ENCODE measurements at places on chromosomes 11 and 22.

DNA sequence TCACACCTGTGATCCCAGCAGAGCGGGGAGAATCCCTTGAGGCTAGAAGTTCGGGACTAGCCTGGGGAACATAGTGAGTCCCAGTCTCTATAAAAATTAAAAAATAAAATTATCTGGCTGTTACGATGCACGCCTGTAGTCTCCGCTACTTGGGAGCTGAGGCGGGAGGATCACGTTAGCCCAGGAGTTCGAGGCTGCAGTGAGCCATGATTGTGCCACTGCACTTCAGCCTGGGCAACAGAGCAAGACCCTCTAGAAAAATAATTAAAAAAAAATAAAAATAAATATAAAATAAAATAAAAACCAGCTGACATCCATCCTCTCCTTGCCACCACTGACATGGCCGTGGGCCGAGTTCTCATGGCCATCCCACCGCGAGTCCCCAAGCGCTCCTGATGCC lies 7.7 kb upstream of the RTN4R start:
- no peak for DNase-seq

- DNase-seq = no peak
These were observed 98.6 kb downstream of the TENM4 start for GRCh38 chr11:79342236-79342635.

DNA sequence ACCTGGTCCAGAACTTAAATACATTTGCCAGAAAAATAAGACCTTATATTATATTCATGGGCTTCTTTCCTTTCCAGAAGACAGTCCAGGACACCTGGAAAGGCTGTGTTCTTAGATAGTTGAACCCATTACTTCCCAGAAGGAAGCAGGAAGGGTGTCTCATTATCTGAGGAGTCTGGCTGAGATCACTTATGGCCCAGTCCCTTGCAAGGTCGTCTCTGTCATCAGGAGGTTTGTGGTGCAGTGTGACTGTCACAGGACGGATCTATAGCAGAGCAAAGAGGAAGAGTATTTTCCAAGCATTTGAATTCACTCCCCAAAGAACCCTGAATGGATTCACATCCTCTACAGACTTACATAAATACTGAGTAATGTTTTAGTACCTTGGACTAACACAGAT lies 270.7 kb upstream of the MTNR1B start:
- DNase-seq = no peak

GRCh38 chr11:44623731-44624491 lies 58.4 kb downstream of the CD82 start:
- DNase-seq = no peak

DNA sequence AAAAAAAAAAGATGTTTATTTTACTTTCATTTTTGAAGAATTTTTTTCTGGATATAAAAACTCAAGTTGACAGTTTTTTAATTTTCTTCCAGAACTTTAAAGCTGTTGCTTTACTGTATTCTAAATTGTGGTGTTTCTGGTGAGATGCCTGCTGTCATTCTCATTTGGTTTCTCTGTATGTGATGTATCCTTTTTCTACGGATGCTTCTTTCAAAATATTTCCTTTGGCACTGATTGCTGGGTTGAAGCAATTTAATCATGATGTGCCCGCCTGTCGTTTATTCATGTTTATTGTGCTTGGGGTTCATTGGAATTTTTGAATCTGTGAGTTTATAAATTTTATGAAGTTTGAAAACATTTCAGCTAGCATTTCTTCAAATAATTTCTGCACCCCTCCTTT lies 29.4 kb upstream of the CTSD start:
- DNase-seq = no peak
